MCF 10A (cell line): ENCODE measurements at places on chromosomes 2 and 18. TPM values are rescaled to one million over a fixed set of nuclear protein-coding genes. Genes with fewer than 3 reads are reported as not detected.
A peak's percentile ranks its signal among the peaks of the same experiment; 100 is the strongest.

The SLC11A1 gene
- total RNA-seq = 0.09 and 0.32 TPM in 2 replicates

- peaks cover 27% of the 10 kb centered on the region for H3K4me1 ChIP-seq
- no peak overlapping the region for H3K4me3 ChIP-seq
- H3K27ac ChIP-seq = no peak overlapping the region
- H3K27me3 ChIP-seq = no peaks in the 10 kb centered on the region
- no peak for DNase-seq
Measured at GRCh38 chr2:168192839-168193616, 54.4 kb downstream of the STK39 start.

DNA sequence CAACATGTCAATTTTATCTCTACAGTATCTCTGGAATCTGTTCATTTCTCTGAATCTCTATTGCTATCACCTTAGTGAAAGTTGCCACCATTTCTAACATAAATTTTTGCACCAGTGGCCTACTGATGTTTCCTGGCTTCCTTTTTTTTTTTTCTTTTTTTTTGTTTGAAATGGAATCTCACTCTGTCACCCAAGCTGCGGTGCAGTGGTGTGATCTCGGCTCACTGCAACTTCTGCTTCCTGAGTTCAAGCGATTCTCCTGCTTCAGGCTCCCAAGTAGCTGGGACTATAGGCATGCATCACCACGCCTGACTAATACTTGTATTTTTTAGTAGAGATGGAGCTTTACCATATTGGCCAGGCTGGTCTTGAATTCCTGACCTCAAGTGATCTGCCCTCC, 35.1 kb downstream of the KCNJ13 start:
- DNase-seq = no peak
- H3K27ac ChIP-seq = no peak overlapping the region
- peaks cover 51% of the 10 kb centered on the region for H3K36me3 ChIP-seq
- no peaks in the 10 kb centered on the region for H3K4me1 ChIP-seq
- no peaks in the 10 kb centered on the region for H3K27me3 ChIP-seq

- no peaks in the 10 kb centered on the region for H3K4me1 ChIP-seq
- no peak overlapping the region for H3K27ac ChIP-seq
- no peak overlapping the region for H3K4me3 ChIP-seq
Measured at GRCh38 chr18:56509656-56510055, 128.7 kb downstream of the TXNL1 start.

The PCARE gene
- not detected in 2 replicates for total RNA-seq

The TRPM8 gene
- not detected in 2 replicates for total RNA-seq

- peak overlapping the region; percentile 94 for H3K27ac ChIP-seq
- H3K27me3 ChIP-seq = no peaks in the 10 kb centered on the region
- peak; percentile 86 for DNase-seq
- H3K4me3 ChIP-seq = peak overlapping the region; percentile 99
Measured at GRCh38 chr2:237092920-237093781, 7.5 kb downstream of the COPS8 start.

The COL5A2 gene
- 7.4 and 9.3 TPM in 2 replicates for total RNA-seq

DNA sequence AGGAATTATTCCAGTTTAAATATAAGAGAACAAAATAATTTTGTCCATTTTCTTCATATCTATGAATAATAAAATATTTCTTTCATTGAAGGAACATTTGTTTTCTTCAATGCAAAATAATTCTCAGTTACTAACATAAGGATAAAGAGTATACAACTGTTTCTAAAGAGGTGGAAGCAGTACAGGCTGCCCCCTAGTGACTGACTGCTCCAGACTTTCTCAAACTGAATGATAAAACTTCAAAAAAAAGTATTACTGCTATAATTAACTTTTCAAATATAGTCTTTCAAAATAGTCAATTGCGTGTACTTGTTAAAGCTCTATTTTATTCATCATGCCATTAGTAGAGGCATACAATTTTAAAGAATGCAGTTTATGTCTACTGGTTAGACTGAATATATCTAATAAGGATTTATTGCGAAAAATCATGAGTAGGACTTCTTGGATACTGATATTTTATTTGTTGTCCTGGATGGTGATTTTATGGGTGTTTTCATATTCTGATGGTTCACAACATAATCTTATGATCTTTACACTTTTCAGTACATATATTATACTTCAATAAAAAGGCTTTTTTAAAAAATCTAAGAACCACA, 100.1 kb downstream of the WDPCP start:
- H3K4me1 ChIP-seq = no peaks in the 10 kb centered on the region
- no peak overlapping the region for H3K27ac ChIP-seq
- H3K36me3 ChIP-seq = no peaks in the 10 kb centered on the region
- peak; percentile 46 for DNase-seq
- no peak overlapping the region for H3K4me3 ChIP-seq

DNA sequence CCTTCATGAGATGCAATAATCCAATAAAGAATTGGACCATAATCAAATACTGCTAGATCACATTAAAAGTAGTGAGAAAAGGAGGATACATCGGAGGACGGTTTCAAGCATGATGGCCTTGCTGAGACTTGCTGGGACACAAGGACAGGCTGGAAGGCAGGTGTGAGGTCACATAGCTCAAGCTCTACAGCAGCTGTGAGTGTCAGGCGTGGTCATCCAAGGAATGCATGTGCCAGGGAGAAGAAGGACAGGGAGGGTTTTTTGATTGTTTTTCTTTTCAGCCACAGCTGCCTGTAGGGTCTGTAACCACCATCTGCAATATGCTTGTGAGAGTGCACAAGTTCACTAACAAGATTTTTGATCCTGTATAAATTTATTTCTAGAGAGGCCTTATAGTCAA, 57.6 kb downstream of the BMP10 start:
- no peak for DNase-seq
- H3K27ac ChIP-seq = no peak overlapping the region
- peaks cover 12% of the 10 kb centered on the region for H3K36me3 ChIP-seq
- H3K27me3 ChIP-seq = no peaks in the 10 kb centered on the region

DNA sequence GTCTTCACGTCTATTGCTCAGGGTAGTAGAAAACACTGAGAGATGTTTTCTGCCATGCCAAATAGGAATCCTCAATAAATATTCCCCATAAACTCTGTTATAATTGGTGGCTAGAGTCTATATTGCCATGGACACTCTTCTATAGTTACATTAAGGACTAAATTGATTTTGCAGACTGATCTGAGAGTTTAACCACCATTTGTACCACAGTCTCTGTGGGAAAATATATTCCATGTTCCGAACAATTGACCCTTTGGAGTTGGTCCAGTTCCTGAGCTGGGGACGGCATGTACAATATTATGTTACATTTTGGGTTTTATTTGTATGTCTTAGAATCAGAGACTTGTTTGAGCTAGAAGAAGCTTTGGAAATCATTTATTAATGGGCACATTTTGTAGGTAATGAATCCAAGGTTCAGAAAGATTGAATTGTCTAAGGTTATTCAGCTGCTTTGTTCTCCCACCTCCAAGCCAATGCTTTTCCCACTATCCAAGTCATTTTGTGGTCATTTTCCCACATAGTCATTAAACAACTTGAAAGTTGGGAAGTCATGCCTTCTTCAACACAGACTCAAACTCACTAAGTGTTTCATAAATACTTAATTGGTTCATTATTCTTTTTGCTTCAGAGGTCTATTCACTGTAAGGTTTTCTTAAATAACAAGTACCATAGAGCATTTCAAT, 5.1 kb upstream of the PPP1CB start:
- no peak overlapping the region for H3K27ac ChIP-seq
- H3K36me3 ChIP-seq = peaks cover 23% of the 10 kb centered on the region
- no peak for DNase-seq
- H3K4me1 ChIP-seq = no peaks in the 10 kb centered on the region
- no peak overlapping the region for H3K4me3 ChIP-seq
- no peaks in the 10 kb centered on the region for H3K27me3 ChIP-seq

The NTSR2 gene
- not detected in 2 replicates for total RNA-seq

GRCh38 chr2:130987519-130988425, 105.5 kb downstream of the FAM168B start:
- peaks cover 14% of the 10 kb centered on the region for H3K36me3 ChIP-seq
- H3K27ac ChIP-seq = no peak overlapping the region
- H3K27me3 ChIP-seq = no peaks in the 10 kb centered on the region
- no peak for DNase-seq

DNA sequence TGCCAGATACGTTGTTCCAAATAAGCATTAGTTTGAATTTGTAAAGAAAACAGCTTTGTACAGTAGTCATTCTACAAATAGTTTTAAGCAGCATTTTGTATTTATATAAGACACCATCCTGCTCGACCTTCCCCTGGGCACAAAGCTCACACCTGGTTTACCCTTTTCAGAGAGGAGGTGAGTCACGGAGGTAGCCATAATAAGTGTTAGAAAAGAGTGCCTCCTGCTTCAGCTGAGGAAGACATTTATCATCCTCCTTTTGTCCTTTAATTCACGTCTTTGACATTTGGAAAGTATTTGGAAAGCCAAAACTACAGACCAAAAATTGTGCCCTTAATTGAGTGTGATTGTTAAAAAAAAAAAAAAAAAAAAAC, 6.8 kb downstream of the RAB12 start:
- H3K4me1 ChIP-seq = peaks cover 44% of the 10 kb centered on the region
- H3K4me3 ChIP-seq = peak overlapping the region; percentile 36
- peak; percentile 55 for DNase-seq
- H3K36me3 ChIP-seq = peaks cover 5% of the 10 kb centered on the region

DNA sequence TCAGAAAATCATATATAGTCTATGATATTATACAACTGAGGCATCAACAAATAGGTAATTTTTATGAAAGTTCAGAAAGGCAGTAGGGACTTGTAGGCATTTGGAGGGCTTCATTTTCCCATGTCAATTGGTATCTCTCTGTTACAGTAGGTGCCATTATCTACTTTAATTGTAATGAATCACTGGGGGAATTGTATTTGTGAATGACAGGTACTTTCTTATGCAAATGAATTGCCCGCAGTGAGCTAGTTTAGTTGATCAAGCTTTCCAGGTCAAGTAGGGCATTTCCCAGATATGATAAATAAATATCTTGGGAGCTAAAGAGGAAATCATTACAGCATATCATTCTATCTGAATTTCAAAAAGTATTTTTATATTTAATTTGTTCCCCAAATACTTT, 1116.3 kb downstream of the DPP10 start:
- no peak overlapping the region for H3K27ac ChIP-seq
- H3K4me3 ChIP-seq = no peak overlapping the region
- H3K36me3 ChIP-seq = no peaks in the 10 kb centered on the region
- peaks cover 4% of the 10 kb centered on the region for H3K4me1 ChIP-seq
- no peaks in the 10 kb centered on the region for H3K27me3 ChIP-seq

DNA sequence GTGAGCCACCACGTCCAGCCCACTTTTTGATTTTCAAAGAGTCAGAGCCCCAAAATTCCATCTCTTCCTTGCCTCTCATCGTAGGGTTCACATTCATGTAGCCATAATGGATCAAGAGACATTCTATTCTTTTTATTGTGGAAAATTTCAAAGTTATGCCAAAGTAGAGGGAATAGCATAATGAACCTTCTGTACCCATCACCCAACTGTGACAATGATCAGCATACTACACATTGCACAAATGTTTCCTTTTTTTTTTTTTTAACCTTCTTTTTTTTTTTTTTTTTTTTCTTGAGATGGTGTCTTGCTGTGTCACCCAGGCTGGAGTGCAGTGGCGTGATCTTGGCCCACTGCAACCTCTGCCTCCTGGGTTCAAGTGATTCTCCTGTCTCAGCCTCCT, 162.4 kb downstream of the EML6 start:
- H3K27ac ChIP-seq = no peak overlapping the region
- no peaks in the 10 kb centered on the region for H3K36me3 ChIP-seq
- no peak overlapping the region for H3K4me3 ChIP-seq

The ADCYAP1 gene
- not detected in 2 replicates for total RNA-seq

DNA sequence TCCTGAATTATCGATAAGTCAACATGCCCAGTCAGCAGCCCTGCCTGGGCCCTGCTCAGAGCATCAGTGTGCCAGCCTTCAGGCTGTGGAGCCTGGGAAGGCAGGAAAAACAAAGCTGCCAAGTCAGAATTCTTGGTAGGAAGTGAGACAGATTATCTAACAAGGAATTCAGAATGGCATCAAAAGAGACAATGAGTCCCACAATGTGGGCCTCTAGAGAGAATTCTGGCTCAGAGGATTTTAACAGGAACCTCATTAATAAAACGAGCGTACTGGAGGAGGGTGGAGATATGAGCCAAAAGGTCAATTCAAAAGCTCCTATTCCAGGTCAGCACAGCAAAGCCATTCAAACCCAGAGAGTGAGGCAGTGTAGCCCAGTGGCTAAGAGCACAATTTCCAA, 327.6 kb upstream of the MMADHC start:
- H3K4me3 ChIP-seq = no peak overlapping the region
- no peaks in the 10 kb centered on the region for H3K27me3 ChIP-seq
- no peak for DNase-seq
- H3K27ac ChIP-seq = no peak overlapping the region
- no peaks in the 10 kb centered on the region for H3K36me3 ChIP-seq

The AMER3 gene
- not detected in 2 replicates for total RNA-seq

The ERICH2 gene
- total RNA-seq = 7.2 and 22.4 TPM in 2 replicates

DNA sequence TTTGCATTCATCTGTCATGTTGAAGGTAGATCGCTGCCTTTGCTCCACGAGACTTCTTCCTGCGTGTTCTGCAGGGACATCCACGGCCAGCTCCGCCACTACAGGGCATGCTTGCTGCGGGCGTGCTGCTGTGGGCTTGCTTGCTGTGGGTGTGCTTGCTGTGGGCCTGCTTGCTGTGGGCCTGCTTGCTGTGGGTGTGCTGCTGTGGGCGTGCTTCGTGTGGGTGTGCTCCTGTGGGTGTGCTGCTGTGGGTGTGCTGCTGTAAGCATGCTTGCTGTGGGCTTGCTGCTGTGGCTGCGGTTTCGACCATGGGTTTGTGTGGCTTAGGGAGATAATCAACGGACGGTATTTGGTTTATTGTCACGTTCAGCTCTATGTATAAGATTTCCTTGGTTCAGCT, 161.3 kb upstream of the NFATC1 start:
- H3K4me1 ChIP-seq = no peaks in the 10 kb centered on the region
- H3K27ac ChIP-seq = no peak overlapping the region
- H3K27me3 ChIP-seq = no peaks in the 10 kb centered on the region
- DNase-seq = no peak
- peaks cover 4% of the 10 kb centered on the region for H3K36me3 ChIP-seq

The HOXD13 gene
- total RNA-seq = not detected in 2 replicates

GRCh38 chr2:234288974-234289455, 207.9 kb downstream of the ARL4C start:
- peak; percentile 77 for DNase-seq
- no peaks in the 10 kb centered on the region for H3K36me3 ChIP-seq
- no peak overlapping the region for H3K4me3 ChIP-seq
- H3K4me1 ChIP-seq = peaks cover 18% of the 10 kb centered on the region
- no peaks in the 10 kb centered on the region for H3K27me3 ChIP-seq

- no peaks in the 10 kb centered on the region for H3K36me3 ChIP-seq
- DNase-seq = peak; percentile 73
- no peak overlapping the region for H3K4me3 ChIP-seq
- H3K4me1 ChIP-seq = peaks cover 38% of the 10 kb centered on the region
- no peaks in the 10 kb centered on the region for H3K27me3 ChIP-seq
Measured at GRCh38 chr2:11389551-11390398, 45.3 kb upstream of the ROCK2 start.
